COLO829 (cell line): ENCODE measurements at places on chromosomes 4 and X.

DNA sequence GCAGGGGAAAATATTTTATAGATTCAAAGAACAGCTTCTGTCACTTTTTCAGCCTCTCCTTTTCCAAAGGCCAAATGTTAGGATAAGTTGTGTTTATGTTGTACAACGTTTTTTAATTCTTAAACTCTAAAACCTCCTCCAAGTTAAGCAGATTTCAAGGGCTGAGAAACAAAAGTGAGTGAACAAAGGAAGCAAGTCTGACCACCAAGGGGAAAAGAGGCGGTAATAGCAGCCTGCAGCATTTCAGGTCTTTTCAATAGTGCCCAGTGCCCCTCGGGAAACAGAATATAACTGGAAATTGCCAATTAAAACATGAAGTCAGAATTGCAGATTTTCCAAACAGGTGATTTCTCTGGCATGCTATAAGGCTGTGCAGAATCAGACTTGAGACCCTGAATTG, 510.0 kb upstream of the HTR2C start:
- no peak for DNase-seq

- no peak for DNase-seq
Measured at GRCh38 chr4:183286590-183287308, 33.3 kb downstream of the CLDN22 start.

GRCh38 chr4:7120341-7120740, 52.5 kb upstream of the GRPEL1 start:
- DNase-seq: no peak

DNA sequence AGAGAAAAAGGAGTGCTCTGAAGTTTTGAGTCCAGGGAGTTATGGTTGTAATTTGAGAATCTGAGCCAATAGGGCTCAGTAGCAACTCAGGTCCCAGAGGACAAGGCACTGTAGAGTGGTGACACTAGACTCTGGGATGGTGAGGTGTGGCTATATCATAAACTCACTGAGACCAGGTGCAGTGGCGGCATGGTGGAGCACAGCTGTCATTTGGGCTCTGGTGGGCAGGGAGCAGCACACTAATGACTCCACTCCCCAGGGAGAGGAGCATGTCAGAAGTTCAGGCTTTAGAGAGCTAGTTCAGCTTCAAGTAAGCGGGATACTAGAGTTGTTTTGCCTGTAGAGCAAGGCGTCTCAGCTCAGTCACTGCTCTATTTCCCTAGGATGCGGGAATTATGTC, 165.4 kb upstream of the USP38 start:
- DNase-seq: no peak

GRCh38 chrX:109760922-109761250, 27.8 kb upstream of the ACSL4 start:
- DNase-seq: no peak

DNA sequence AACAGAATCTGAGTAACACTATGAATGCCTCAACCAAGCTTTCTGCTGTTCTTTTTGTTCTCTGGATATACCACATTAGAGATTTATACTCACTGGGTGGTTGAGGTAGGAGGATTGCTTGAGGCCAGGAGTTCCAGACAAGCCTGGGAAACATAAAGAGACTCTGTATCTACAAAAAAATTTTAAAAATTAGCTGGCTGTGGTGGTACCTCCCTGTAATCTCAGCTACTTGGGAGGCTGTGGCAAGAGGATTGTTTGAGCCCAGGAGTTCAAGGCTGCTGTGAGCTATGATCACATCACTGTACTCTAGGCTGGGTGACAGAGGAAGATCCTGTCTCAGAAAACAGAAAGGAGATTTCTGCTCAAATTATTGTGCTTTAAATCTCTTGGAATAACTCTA, 161.6 kb upstream of the RAPGEF2 start:
- no peak for DNase-seq

DNA sequence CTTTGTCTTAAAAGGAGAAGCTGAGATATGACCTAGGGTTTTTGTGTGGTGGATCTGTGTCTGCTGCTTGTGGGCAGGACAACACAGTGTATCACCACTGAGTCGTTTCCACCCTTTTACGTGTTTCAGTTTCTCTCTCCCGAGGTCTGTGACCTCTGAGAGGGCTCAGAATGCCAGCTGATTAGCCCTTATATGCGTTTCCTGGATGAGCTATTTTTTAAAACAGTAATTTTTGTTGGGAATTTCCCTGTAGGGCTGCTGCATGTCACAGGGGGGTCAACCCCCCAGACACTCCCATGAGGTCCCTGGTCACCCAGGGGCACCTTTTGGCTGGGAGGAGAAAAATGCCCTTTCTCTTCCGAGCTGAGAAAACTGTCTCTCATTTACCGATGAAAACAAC, 170.4 kb upstream of the CASK start:
- DNase-seq: no peak

GRCh38 chr4:146273204-146273901, 59.0 kb downstream of the REELD1 start:
- no peak for DNase-seq

DNA sequence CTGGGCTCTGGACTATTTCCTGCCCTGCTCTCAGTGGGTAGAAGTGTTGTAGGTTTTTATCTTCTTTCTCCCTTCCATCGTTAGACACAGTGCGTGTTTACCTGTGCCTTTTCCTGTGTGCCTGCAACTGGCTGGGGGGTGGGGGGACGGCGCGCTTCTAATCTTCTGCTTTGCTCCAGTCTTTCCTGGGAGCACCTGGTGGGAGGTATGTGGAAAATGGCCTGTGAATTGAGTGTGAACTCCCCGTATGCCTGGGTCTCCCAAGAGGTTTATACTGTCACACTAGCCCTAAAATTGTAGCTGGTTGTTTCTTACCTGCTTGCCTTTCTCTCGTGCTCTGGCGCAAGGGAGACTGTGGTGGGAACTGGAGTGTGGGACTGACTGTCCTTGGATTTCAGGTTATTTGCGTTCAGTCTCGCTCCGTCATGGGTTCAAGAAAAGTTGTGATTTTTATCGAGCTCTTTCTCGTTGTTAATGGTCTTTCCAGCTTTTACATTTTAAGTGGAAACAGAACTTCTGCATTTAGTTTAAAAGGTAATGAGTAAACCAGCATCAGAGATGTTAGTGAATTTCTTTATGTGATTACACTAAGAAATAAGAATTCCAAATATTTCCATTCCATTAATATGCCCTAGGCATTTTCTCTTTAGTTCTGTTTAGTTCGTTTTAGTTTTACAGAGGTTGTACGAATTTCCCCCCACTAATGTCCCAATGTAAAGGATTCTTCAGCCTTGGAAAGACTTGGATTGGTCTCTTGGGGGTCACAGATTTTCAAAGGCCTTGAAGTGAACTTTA, 15.3 kb downstream of the MRPL1 start:
- no peak for DNase-seq

- no peak for DNase-seq
Measured at GRCh38 chr4:47824840-47825239, 13.0 kb downstream of the CORIN start.

DNA sequence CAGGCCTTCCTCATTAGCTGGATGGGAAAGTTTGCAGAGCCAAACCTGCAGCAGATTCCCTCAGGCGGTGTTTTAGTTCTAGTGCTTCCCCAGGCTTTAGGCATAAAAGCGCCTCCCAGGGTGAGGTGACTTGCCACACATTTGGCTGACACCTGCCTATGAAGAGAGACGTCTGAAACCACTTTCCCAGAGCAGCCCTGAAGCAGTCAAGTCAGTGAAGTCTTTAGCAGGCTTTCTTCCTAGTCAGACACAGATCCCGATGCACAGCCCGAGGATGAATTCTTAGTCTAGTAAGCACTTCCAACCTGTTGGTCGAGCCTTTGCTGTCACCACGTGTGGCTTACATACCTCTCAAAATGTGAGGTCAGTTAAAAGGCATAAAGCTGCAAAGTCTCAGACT, 484.1 kb downstream of the SMARCA1 start:
- DNase-seq: no peak

- no peak for DNase-seq
Measured at GRCh38 chr4:56874166-56874565, 33.5 kb upstream of the REST start.

- DNase-seq: no peak
Measured at GRCh38 chr4:173526724-173527102, 3.3 kb downstream of the HAND2 start.

DNA sequence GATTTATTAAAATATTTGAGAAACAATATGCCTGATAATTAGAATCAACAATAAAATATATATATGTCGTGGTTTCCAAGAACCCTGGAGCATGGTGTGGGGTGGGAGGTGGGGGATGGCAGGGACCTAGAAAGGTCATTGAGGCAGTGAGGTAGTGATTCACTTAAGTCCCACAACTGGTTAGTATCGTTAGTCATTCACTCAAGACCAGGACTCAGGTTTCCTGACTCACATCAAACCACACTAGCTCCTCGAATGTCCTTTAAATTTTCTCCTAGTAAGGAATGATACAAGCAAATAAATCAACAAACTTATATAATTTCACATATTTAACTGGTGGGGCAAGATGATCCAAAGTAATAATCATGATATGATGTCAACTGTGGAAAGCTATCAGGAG, 158.8 kb upstream of the AADAT start:
- no peak for DNase-seq

GRCh38 chrX:43450355-43450754, 205.7 kb upstream of the MAOA start:
- DNase-seq: no peak

GRCh38 chr4:141571362-141571761, 65.0 kb upstream of the IL15 start:
- DNase-seq: no peak

GRCh38 chrX:155888139-155888538, 7.0 kb downstream of the VAMP7 start:
- no peak for DNase-seq

GRCh38 chr4:182918791-182919302, 1.7 kb upstream of the DCTD start:
- no peak for DNase-seq

GRCh38 chr4:183161630-183162029, 62.6 kb downstream of the WWC2 start:
- DNase-seq: no peak

DNA sequence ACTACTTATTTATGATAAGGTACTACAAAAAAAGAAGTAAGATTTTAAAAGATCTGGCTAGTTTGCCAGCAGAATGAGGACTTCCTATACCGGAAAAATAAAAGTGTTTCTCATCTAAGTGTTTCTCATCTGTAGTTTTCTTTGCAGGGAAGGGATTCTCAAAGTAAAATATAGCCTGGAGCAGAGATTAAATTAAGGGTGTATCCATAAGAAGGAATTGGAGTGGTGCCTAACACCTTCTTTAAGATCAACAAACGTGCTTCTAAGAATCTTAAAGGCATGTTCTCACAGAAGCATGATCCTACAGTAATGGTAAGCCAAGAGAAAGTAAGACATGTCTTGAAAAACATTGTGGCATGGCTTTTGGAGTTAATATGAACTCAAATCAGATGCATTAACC, 528.2 kb downstream of the GBA3 start:
- DNase-seq: no peak

GRCh38 chr4:104629601-104630000, 134.9 kb upstream of the CXXC4 start:
- no peak for DNase-seq

GRCh38 chrX:3501833-3502535, 155.5 kb upstream of the MXRA5 start:
- no peak for DNase-seq

GRCh38 chrX:69029771-69030170, 135.5 kb downstream of the PJA1 start:
- no peak for DNase-seq

GRCh38 chrX:63959975-63960374, 175.0 kb upstream of the ARHGEF9 start:
- no peak for DNase-seq

DNA sequence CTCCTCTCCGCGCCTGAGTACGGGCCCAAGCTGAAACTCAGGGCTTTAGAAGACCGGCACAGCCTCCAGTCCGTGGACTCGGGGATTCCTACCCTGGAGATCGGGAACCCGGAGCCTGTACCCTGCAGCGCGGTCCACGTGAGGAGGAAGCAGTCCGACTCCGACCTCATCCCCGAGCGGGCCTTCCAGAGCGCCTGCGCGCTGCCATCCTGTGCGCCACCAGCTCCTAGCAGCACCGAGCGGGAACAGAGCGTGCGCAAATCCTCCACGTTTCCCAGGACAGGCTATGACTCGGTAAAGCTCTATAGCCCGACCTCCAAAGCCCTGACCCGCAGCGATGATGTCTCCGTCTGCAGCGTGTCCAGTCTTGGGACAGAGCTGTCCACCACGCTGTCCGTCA, 13.9 kb downstream of the TBC1D14 start:
- no peak for DNase-seq

- no peak for DNase-seq
Measured at GRCh38 chrX:131881194-131881593, 141.9 kb upstream of the STK26 start.

GRCh38 chrX:44178274-44179053, 165.0 kb downstream of the EFHC2 start:
- DNase-seq: no peak

GRCh38 chr4:7020290-7020689, 22.9 kb upstream of the TADA2B start:
- DNase-seq: no peak

- DNase-seq: no peak
Measured at GRCh38 chr4:36508394-36508793, 227.0 kb downstream of the DTHD1 start.

DNA sequence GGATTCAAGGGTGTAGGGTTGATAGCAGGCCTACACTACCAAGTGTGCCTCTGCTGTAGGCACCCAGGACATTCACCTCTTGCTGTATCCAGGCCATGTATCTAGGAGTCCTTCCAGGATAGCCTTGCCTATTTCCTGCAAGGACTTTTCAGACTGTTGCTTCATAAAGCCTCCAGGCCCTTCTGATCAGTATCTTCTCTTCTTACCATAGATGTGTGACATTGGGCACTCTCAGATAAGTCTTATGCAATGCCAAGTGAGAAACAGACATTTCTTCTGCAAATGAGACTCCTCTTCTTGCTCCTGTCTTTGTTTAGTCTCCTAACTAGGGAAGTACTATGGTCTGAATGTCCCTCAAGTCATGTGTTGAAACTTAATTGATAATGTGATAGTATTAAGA, 386.8 kb downstream of the ANKRD50 start:
- no peak for DNase-seq
